Thymus (tissue), 14 donors: ENCODE measurements at places on chromosomes 16 and 17. TPM values are rescaled to one million over a fixed set of nuclear protein-coding genes. Genes with fewer than 3 reads are reported as not detected.

DNA sequence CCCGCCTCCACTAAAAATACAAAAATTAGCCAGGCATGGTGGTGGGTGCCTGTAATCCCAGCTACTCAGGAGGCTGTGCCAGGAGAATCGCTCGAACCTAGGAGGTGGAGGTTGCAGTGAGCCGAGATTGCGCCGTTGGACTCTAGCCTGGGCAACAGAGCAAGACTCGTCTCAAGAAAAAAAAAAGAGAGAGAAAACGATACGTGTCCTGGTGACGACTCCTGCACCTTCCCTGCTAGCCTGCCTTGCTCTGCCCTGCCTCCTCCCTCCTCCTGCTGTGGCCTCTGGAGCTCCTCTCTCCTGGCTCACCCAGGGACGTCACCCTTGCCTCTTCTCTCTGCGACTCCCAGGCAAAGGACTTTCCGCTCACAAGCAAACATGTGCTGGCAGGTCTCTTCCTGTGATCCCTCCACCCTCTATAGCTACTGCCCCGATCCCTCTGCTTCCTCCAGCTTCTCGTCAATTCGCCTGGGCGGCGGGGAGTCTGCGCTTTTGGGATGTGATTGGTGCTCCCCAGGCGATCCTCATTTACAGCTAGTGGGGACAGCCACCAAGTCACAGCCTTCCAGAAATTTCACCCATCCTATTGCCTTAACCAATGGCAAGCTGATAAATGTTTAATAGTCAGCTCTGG is 25.5 kb upstream of the CBX4 start:
- DNase-seq, result no peak

FZD2 gene
- total RNA-seq, result 0.80 TPM

MEIOB gene
- 1.1 TPM for total RNA-seq

DNA sequence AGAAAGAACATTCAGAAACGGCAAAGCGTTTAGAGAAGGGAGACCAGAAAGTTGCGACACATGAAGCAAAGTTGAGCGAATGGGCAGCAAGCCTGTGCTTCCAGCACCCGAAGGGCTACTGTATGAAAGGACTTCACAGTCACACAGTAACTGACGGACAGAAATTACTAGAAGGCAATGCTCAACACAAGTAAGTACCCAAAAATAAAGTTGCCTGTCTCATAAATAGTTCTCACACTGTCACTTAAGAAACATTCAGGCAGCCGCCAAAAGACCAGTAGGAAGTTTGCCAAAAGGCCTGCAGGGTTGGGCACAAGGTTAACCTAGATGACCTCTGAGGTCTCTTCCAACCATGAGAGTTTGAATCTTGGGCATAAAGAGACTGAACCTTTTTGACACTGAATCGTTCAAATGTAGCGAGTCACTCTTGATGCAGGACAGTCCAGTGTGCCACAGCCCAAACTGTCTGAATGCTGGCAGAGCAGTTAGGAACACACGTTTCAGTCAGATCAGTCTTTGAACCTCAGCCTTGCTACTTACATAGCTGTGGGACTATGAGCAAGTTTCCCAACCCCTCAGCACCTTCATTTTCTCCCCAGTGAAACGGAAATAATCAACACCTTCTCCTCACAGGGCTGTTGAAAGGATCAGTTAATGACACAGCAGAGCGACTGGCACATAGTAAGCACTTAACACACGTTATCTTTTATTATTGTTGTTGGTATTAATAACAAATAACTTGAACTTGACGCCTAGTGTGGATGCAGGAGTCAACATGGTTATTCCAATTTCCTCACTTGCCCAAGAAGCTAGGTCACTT is 10.4 kb downstream of the NCBP3 start:
- DNase-seq, result no peak

KCNH6 gene
- total RNA-seq, result 0.05 TPM

DNAH2 gene
- 0.14 TPM for total RNA-seq

- DNase-seq, result no peak
Measured at GRCh38 chr17:50668025-50668837, 33.5 kb downstream of the ABCC3 start.

KRTAP1-1 gene
- total RNA-seq, result not detected

TNRC6C gene
- 12.0 TPM for total RNA-seq

TBC1D3D gene
- not detected for total RNA-seq

- no peak for DNase-seq
Measured at GRCh38 chr17:64504769-64505339, 1.2 kb downstream of the DDX5 start.

- DNase-seq, result no peak
Measured at GRCh38 chr16:22240023-22240710, 34.1 kb downstream of the EEF2K start.

GAS2L2 gene
- total RNA-seq, result not detected
